ENCODE measurements at places on chromosomes 5 and 9.

GRCh38 chr9:133142684-133143622 lies 20.8 kb downstream of the GBGT1 start:
- DNase-seq, result no peak

DNA sequence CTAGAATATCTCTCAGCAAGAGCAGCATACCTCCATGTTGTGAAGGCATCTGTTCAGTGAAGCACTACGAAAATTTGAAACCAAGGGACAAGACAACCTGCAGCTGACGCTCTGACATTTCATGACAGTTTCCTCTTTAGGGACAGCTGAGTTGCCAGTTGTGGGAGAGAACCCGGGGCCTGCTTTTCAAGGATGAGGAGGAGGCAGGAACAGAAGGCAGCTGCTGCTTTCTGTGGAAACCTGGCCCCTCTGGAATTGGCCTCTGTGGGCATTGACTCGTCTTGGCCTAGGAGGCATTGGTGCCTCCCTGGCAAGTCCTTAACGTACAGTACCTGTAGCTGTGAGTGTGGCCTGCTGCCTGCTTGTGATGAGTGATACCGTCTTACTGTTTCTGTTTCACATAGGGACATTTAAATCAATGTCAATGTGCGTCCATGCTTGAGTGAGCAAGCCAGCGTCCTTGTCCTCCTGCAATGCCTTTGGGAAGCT lies 21.6 kb downstream of the SLC46A2 start:
- DNase-seq, result no peak

DNA sequence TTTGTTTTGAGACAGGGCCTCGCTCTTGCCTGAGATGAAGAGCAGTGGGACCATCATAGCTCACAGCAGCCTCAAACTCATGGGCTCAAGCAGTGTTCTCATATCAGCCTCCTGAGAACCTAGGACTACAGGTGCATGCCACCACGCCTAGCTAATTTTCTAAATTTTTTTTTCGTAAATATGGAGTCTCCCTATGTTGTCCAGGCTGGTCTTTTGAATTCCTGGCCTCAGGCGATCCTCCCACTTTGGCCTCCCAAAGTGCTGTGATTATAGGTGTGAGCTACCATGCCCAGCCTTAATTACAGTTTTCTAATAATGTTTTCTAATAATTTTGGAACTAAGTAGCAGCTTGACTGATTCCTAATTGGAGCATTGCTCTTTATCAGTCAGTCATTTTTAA lies 15.1 kb downstream of the GAPVD1 start:
- DNase-seq, result no peak

DNA sequence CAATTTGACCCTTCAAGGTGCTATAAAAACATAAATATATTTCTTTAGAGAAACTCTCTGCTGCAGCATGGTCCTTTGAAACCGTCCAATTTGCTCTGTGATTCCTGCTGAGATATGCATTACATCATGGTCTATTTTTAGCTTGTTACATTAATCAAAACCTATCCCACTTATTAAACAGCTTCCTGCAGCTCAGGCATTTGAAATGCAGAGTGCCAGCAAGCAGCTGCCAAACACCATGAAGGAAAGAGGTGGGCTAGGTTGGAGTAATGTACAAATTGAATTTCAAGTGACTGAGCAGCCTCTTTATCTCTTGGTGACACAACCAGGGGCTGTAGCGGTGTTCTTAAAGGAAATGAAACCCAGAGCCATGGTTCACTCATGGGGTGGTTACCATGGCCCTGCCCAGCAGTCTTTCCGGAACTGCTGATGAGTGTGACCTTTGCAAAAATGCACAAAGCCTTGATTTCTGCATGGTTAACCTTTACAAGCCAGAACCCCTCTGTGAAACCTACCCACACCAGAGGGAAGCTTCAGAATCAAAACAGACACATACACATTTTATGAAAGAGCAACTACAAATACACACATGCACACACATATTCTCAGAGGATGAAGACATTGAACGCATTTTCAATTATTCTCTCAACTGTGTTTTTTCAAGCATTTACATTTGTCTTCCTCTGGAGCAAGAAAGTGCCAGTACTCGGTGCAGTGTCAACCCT lies 155.8 kb upstream of the ZNF608 start:
- DNase-seq, result no peak

DNA sequence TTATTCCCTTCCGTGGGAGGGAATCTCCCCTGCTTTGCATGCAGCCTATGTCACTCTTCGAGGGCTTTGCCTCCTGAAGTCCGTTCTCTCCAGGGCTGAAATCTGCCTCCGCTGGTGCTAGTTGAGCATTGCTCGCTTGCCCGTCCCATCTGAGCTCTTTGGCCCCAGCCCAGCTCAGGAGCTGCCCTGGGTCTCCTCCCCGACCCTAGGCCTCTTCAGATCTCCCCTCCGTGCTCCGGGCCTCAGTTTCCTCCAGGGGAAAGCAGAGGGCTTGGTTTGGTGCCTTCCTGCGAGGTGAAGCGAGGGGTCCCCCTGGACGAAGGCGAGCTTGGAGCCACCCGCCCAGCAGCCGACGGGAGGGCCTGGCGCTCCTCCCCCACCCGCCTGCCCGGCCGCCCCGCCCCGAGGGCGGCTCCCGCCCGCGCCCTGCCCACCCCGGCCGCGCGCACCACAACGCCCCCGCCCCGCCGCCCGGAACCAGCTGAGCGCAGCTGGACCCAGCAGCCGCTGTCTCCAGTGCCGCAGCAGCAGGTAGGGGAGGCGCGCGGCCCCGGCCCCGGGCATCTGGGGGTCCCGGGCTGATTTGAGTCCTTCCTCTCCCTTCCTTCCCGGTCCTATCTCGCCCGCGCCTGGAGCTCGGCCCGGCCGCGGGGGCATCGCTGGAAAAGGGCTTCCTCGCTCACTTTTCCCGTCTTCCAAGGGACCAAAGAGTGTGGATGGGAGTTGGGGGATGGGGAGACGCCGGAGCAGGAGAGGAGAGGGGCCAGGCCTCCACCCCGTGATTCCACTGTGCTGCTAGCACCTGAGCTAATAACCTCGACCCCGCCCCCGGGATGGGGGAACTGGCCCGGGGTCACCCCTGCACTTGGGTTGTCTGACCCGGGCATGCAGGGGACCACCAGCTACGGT lies at the start of gene GSN:
GSN (plus strand) TSS at position 474 of the 909 bp plus-strand sequence. CDS start 33,810 bp downstream, outside the sequence.
- DNase-seq, result no peak

- DNase-seq, result no peak
Observed at GRCh38 chr5:3217771-3218495, 377.7 kb upstream of the IRX1 start.

DNA sequence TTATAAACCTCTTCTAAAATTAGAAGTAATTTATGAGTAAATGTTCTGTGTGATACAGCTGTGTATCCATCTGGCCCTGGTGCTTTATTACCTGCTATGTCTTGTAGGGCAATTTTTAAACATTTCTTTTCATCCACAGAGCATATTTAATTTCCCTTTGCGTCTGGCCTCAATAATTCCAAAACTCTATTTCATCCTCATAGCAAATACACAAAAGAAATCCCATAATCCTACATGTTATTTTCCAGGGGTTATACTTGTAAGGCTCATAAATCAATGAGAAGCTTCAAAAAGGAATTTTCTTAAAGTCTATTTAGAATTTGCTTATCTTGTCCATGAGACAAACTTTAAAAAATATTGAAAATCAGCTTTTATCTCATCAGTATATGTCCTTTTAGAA lies 167.0 kb downstream of the TTC39B start:
- no peak for DNase-seq

DNA sequence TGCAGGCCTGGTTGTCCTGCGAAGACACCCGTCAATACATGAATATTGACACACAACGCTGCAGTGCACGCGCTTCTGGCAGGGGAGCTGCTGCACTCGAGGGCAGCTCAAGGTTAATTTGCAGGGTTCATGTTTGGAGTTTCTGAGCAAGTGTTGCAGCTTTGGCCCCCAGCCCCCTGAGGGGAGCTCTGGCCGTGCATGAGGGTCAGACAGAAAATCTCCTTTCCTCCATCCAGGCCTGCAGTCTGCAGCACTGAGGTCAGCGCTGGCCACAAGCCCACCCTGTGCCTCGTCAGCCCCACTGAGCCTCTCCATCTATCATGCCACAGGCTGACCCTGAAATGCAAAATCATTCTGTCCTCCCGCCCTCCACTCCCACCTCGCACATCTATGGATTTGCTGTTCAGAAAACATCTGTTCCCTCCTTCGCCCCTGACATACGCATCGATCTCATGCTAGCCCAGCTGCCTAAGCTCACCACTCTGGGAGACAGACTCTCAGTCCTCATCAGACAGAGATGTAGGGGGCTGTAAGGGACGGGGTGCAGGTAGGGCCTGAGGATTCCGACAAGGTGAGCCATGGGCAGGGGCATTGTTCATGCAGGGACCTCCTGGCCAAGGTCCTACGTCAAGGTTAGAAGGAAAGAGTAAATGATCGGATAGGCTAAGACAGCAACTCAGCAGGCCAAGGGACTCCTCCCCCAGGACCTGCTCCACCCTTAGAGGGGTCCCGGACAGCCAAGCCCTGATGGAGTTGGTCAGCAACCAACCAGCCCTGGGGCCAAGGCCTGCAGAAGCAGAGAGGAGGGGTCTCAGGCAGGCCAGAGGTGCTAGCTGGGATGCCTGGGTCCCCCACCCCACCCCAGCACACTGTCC lies 125.1 kb downstream of the KCNIP1 start:
- no peak for DNase-seq

GRCh38 chr5:22560147-22560546 lies 293.0 kb downstream of the CDH12 start:
- no peak for DNase-seq

DNA sequence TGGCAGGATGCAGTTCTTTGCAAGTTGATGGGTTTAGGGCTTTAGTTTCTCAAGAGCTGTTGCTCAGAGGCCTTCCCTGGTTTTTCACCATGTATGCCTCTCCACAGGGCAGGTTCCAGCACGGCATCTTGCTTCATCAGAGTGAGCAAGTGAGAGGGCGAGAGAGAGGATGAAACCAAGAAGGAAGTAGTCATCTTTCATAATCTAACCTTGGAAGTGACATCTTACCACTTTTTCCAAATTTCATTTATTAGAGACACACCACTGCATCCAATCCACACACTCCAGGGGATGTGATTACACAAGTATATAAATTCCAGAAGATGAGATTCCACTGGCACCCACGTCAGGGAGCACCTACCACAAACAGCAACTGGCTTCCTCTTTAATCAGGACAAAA lies 294.4 kb downstream of the MARCHF11 start:
- no peak for DNase-seq

DNA sequence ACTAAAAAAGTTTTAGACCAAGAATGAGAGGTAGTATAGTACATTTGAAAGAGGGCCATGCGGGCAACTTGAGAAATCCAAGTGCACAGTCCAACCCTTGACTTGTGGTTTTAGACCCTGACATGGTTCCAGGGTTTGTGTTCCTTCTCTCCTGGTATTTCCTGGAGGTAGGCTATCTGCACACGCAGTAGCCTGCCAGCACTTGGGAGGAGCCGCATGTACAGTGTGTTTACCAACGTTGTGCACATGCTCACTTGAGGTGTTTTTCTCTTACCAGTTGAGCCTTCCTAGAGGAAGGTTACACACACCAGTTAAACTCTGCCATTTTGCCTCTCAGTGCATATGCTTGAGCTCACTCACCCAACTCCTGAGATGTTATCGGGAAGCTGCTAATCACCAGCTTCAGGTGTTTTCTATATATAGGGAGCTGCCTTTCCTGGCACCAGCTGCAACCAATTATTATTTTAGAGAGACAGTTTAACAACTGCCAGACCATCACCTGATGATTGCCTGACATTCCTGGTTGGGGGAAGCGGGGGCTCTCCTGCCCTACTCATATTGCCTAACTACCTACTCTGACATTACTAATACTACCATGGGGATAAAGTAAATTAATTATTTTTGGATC lies 593.4 kb upstream of the TUSC1 start:
- no peak for DNase-seq

- no peak for DNase-seq
Observed at GRCh38 chr5:108060340-108060739, 321.6 kb downstream of the FBXL17 start.

GRCh38 chr5:58872670-58873273 lies 289.9 kb downstream of the RAB3C start:
- DNase-seq, result no peak

DNA sequence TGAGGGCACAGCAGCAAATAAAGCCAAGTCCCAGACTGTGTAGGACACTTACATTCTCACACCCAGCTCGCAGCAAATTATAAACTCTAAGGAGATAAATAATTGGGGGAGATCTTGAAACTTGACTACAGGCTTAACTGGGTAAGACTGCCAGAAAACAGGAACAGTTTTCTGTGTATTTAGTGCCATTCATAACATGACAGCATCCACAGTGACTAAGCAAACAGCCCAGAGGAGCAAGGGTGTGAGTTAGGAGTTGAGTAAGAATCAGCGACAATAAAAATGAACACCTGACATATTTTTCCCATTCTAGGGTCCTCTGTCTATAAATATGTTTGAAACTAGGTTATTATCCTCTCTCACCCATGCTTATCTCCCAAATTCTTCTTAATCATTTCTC lies 370.9 kb upstream of the WWC1 start:
- DNase-seq, result no peak

- no peak for DNase-seq
Observed at GRCh38 chr5:171363846-171364245, 23.8 kb upstream of the NPM1 start.

GRCh38 chr9:68949271-68950000 lies 64.5 kb downstream of the PRKACG start:
- no peak for DNase-seq

DNA sequence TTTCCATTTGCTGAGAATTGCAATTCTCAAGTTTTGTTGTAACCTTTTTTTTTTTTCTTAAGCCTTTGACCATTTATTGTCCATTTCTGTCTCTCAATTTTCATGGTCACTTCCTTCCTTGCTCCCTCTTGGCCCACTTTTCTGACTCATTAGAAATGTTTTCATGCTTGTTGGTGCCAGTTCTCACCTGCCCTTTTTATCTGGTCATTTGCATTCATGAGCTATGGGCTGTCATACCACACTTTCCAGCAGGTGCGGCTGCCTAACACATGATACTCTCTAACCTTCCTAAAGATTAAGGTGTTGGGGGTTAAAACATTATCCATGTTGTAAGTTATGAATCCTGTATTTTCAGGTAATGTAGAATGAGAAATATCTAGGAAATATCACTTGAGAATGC lies 150.5 kb upstream of the TLX3 start:
- DNase-seq, result no peak

DNA sequence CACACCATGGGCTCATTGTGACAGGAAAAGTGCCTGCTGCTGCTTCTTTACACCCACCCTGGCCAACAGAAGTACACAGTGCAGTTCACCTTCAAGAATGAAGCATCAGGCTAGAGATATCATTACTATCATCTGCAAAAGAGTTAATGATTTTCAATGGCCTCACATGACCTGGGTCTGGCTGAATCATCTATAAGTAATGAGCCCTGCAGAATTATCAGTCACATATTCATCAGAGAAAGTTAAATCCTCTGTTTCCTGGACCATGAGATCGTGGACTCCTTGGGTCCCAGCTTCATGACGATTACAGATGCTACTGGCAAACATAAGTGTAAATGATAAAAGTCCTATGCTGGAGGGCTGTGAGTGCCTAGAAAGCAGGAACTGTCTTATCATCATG lies 8.3 kb downstream of the BAG1 start:
- DNase-seq, result no peak

GRCh38 chr9:124721109-124721906 lies 49.8 kb downstream of the NR6A1 start:
- no peak for DNase-seq

GRCh38 chr5:178564811-178565550 lies 25.2 kb downstream of the COL23A1 start:
- no peak for DNase-seq

GRCh38 chr9:129938291-129938979 lies 103.2 kb downstream of the USP20 start:
- no peak for DNase-seq
